Activated naive CD4-positive, alpha-beta T cell (primary cell): ENCODE measurements at places on chromosomes 7 and 10.

GRCh38 chr7:48518092-48518491 is 346.8 kb downstream of the ABCA13 start:
- DNase-seq, result no peak

DNA sequence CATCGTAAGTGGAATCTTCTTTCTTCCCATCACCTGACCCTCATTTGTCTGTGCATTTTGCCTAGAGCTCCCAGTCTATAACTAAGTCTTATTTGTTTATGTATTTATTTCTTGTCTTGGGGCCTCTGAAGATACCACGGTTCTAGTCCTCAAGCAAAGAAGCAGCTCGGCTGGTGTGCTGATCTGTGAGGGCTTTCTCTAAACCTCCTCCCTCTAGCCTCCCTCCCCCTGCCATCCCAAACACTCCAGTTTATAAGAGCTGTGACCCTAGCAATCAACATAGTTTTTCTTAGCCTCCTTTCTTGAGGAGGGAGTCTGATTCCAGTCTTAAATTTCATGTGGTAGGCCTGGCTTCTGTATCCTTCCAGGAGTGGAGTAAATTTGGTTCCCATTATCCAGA is 15.7 kb upstream of the NDUFA5 start:
- no peak for DNase-seq

GRCh38 chr10:125166658-125167057 is 6.3 kb upstream of the CTBP2 start:
- DNase-seq, result no peak

GRCh38 chr10:107371801-107372200 is 207.3 kb upstream of the SORCS1 start:
- no peak for DNase-seq

DNA sequence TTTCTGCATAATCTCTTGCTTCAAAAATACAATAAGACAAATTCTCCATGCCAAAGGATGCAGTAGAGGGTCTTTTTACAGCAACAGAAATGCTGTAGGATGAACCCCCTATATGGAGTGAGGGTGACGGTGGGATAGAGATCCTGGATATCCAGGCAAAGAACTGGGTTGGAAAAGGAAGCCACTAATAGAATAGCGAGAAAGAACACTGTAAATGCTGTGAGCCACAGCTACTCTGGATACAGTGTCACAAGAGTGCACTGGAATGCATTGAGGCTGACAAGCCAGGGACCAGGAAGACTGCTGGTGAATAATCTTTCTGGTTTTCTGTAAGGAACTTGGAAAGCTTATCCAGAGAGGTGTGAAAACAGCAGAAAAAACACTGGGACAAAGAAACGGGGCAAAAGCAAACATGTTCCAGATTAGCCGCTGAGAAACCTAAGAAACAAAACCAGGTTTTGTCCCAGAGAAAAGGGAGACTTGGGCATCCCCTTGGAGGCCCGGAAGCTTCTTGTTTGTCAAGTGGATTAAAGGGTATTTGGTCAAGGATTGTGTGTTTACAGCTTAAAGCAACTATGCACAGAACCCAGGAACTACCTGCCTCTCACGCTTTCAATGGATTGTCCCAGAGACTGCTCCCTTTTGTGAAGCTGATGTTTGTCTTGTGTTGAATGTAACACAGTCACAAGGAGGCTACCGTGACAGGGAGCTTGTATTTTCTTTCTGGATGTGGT is 6.2 kb upstream of the MSMB start:
- DNase-seq, result no peak

DNA sequence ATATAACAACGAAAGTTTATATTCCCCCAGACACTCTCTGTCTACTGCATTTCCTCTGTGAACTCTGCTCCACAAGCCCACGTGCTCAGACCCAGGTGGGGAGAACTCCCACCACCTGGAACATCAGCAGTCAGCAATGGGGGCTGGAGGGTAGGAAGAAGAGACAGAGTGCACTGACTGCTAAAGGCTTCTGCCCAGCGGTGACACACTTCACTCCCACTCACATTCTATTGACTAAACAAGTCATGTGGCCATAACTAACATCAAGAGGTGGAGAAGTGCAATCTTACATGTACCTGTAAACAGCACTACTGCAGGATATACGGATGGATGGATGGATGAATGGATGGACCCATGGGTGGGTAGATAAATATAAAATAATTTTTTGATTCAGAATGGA is 122.2 kb downstream of the MPP7 start:
- no peak for DNase-seq

DNA sequence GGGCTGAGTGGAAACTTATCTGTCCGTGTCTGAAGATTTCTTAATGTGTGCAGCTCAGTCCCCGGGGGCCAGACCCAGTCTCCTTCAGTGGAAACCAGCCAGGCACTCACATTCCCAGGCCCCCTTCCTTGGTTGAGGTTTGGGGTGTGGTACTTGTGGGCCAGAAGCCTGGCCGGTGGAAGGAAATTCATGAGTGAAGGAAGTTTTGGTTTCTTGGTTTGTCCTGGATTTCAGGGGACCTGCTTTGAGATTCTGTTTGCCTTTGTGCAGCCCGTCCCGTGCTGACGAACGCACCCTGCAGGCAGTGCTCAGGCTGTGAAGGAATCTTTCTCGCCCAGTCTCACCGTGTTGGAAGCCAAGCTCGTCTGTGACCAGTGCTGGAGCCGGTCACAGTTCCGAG is 2.9 kb downstream of the INPP5A start:
- DNase-seq, result no peak

- no peak for DNase-seq
These were observed 544.3 kb downstream of the TCERG1L start for GRCh38 chr10:130767116-130767730.
